ENCODE measurements at places on chromosomes 2 and 18. TPM values are rescaled to one million over a fixed set of nuclear protein-coding genes. Genes with fewer than 3 reads are reported as not detected.
A peak's percentile ranks its signal among the peaks of the same experiment; 100 is the strongest.

DNA sequence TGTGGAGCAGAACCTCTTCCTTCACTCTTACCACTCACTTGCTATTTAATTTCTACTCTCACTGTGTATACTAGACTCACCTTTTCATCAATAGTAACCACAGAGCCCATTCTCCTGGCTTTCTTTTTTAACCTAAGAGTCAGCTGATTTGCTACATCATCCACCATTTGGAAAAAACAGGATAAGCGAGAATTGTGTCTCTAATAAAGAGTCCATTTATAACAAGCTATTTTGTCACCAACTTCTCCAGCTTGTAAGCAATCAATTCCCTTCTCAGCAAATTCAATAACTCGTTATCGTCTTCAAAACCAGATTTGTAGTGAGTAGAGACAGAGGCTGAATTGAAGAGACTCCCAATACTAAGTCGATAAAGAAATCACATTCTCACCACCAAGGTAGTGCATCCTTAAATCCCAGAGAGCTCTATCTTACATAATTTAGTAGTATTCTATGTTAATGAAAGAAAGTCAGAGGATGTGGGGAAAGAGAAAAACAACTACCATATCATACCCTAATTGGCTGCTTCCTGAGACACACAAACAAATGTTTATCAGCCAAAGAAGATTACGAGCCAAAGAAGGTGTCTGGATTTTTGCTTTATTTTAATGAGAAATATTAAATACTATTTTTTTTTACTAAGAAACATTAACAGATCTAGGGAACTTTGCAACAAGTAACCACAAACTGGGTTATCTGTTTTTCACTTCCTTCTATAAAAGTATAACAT, 52.5 kb upstream of the SPTBN1 start:
- DNase-seq, result peak; percentile 53

- no peak for DNase-seq
These were observed 382.1 kb downstream of the ZEB2 start for GRCh38 chr2:144137705-144138428.

- DNase-seq, result no peak
These were observed 86.1 kb downstream of the FARSB start for GRCh38 chr2:222569826-222570225.

GRCh38 chr2:27262379-27263286, at the start of gene SLC30A3:
Gene SLC30A3, minus strand, starts transcription at chr2:27263047. Its CDS starts 141 bp downstream, at chr2:27262906.
- peak; percentile 90 for DNase-seq

DNA sequence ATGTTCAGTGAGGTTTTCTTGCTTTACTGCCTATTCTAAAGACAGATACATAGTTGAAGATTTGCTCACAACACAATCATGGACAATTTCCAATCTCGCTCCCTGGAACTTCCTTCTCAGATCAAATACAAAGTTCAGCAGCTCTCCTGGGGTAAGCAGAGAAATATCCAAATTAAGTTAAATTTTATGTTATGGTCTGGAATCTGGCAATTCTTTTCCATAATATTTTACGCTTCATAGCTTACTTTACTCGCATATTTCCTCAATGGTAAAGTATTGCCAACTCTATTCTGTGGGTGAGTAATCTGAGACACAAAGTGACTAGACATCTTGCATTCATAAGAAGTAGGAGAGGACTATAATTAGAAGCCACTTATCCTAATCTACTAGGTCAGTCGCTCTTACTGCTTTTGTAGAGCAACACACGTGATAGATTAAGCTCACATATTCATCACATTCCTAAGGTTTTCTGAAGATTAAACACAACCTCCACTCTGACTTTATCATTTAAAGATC, 529.4 kb downstream of the CCDC85A start:
- DNase-seq, result peak; percentile 76

- peak; percentile 77 for DNase-seq
These were observed 20.4 kb downstream of the IFIH1 start for GRCh38 chr2:162297925-162298552.

DNA sequence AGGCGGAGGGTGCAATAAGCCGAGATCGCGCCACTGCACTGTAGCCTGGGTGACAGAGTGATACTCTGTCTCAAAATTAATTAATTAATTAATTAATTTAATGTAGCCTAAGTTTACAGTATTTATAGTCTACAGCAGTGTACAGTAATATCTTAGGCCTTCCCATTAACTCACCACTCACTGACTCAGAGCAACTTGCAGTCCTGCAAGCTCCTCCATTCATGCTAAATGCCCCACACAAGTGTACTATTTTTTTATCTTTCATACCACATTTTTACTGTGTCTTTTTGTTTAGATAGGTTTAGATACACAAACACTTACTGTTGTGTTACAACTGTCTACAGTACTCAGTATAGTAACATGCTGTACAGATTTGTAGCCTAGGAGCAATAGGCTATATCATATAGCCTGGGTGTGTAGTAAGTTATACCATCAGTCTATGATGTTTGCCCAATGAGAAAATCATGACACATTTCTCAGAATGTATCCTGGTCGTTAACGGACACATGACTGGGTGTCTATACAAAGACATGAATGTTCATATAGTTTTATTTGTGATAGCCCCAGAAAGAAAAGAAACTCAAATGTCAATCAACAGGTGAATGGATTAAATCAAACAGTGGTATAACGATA, 15.8 kb upstream of the RNU2-63P start:
- DNase-seq, result no peak

DNA sequence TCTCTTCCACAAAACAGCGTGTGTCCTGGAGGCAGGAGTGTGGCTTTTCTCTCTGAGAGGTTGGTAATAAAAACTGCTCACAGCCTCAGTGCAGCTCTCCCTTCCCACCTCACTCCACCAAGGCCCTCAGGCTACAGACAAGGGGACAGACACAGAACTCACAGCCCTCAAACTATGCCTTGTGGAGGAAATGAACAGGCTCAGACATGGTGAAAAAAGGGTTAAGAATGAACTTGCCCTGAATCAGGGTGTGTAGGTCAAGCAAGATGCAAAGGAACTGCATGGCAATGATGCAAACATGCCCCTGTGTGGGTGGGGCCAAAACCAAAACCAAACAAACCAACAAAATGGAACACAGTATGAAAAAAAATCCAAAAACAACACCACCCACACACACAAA, 125.8 kb downstream of the GALNT14 start:
- DNase-seq, result no peak

DNA sequence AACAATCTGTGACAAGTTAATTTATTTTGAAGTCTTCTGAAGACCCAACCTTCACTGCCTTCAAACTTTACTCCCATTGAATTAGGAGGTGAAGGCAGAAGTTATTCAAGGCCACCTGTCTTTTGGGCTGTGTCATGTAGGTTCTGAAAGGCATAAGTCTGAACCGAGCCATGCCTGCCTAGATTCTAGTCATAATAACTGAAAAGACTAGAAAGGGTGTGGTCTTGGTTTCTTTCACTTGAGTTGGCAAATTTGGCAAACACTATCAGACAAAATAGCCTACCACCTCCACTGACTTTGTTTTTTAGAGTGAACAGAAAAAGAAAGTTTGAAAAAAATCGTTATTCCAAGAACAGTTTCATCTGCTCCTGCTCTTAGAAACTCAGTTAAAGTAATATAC, 38.4 kb downstream of the PPM1B start:
- DNase-seq, result no peak

GRCh38 chr2:206989311-206989710, 50.0 kb downstream of the CPO start:
- DNase-seq, result peak; percentile 59

DNA sequence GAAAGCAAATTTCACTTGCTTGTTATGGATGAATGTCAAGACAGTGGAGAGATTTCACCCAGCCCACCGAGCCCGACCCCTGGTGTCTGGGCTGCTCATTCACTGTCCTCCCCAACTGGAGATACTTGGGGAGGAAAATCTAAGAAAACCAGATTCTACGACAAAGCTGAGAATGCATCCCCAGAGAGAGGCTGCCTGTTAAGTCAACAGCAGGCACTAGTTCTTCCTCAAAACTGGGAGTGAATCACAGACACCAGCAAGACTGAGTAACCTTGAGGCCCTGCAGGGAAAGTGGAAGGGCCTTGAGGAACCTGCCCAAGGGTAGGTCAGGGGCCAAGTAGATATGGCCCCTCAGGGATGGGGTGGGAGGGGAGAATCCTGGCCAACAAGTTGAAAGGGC, 34.2 kb upstream of the MLPH start:
- DNase-seq, result no peak

DNA sequence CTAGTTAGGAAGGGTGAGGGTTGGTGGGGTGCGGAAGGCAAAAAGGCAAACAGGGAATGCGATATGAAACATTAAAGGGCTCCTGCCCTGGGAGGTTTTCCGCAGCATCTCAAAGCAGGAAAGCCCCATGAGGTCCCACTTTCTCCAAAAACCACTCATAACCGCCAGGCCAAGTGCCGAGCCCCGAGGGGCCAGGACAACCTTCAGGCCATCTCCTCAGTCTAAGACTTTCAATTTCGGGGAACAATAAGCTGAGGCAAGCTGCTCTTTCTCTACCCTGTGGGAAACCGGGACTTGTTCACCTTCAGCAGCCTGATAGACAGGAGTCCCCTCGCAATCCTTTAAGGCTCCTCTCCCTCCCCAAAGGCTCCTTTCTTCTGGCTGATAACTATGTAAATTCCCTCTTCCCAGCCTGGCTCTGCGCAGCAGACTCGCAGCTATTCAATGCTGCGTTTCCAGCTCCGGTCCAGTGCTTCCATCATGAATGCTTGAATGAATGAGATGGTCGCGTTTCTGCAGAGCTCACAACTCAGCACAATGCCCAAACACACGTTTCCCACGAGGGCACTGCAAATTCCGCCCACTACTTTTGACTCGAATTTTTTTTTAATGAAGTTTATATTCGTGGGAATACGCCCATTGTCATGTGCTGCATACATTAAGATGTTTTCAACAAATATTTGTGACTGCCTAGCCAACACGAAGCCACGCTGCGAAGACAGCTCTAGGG, 1.4 kb downstream of the LAMA1 start:
- DNase-seq, result no peak

- DNase-seq, result no peak
These were observed 12.6 kb downstream of the DTYMK start for GRCh38 chr2:241673797-241674725.

- DNase-seq, result peak; percentile 91
These were observed 6.7 kb downstream of the SP9 start for GRCh38 chr2:174341293-174341994.

GRCh38 chr2:241629762-241630435, 7.1 kb downstream of the THAP4 start:
- no peak for DNase-seq

DNA sequence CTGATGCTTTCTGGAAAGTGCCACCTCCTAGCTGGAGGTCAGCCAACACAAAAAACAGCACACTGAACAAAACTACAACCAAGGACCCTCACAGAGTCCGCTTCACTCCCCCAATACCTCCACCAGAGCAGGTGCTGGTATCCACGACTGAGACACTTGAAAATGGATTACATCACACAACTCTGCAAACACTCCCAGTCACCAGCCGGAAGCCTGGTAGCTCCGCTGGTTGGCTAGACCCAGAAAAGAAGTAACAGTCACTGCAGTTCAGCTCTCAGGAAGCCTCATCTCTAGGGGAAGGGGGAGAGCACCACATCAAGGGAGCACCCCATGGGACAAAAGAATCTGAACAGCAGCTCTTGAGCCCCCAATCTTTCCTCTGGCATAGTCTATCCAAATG, 175.4 kb downstream of the LCLAT1 start:
- DNase-seq, result no peak

CFC1 gene
- total RNA-seq, result not detected

FTCDNL1 gene
- total RNA-seq, result 0.88 TPM

TXNDC2 gene
- total RNA-seq, result 0.13 TPM

SNTG2 gene
- total RNA-seq, result 3.7 TPM

PRKAG3 gene
- not detected for total RNA-seq

GPC1 gene
- 21.9 TPM for total RNA-seq

ARPC2 gene
- 241 TPM for total RNA-seq

SMARCAL1 gene
- 21.4 TPM for total RNA-seq
